Left ventricle myocardium superior (tissue), 1 donor: ENCODE measurements at places on chromosomes 7 and 10. TPM values are rescaled to one million over a fixed set of nuclear protein-coding genes. Genes with fewer than 3 reads are reported as not detected.

Gene HMX2
- total RNA-seq: not detected

Gene BMPR1A
- total RNA-seq: 48.4 TPM

Gene ACBD7
- not detected for total RNA-seq

Gene METTL2B
- 19.4 TPM for total RNA-seq

Gene FGFBP3
- 0.27 TPM for total RNA-seq
